ENCODE measurements at places on chromosomes 16 and 17.

DNA sequence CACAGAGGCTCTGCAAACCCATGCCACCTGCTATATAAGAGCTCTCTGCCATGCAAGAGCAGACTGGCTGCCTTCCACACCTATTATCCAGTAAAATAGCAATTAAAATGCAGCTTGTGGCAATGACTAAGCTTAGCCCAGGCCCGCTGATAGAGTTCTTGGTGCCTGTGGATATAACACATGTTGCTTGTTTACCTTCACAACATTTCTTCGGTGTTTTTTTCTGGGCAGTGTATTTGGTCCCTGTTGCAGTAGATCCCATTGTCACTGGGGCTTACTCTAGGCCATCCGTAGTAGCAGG, 63.5 kb downstream of the SPECC1 start:
- H3K27ac ChIP-seq, result no peak overlapping the region
- DNase-seq, result no peak
- H3K4me3 ChIP-seq, result no peak overlapping the region
- peaks cover 17% of the 10 kb centered on the region for H3K4me1 ChIP-seq
- no peaks in the 10 kb centered on the region for H3K36me3 ChIP-seq

DNA sequence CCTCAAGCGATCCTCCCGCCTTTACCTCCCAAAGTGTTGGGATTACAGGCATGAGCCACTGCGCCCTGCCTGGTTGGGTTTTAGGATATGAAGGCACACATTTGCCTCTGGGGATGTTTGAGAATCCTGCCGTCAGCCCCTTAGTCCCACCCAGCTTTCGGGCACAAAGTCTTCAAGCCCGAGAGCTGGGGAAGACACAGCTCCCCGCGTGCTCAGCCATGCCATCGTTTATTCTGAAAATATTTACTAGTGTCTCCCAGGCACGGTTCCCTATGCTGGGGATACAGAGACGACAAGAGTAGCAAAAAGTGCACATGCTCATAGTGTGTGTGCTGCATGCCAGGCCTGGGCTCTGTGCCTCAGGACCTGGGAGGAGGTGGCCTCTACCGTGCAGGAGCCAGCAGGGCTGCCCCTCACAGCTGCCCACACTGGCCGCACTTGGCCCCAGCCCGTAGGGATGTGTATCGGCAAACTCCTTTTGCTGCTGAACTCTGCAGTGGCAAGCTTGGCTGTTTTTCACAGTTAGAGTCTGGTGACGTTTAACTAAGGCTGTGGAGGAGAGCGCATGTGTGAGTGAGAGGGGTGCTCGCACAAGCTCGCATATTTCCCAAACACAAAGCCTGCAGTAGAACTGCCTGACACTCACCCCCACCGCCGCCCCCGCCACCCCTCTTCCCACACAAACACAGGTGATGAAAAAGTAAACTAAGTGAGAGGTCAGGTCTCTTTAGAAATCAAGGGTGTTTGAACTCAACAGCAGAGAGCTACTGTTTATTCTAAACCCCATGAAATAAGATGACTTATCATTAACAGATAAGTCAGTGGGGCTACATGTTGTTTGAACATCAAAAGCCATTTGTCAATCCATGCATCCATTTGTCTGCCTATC, 266.4 kb downstream of the MRTFB start:
- H3K27me3 ChIP-seq, result no peaks in the 10 kb centered on the region
- H3K4me3 ChIP-seq, result no peak overlapping the region
- H3K27ac ChIP-seq, result no peak overlapping the region
- H3K4me1 ChIP-seq, result peaks cover 15% of the 10 kb centered on the region
- no peak for DNase-seq
- no peaks in the 10 kb centered on the region for H3K36me3 ChIP-seq

DNA sequence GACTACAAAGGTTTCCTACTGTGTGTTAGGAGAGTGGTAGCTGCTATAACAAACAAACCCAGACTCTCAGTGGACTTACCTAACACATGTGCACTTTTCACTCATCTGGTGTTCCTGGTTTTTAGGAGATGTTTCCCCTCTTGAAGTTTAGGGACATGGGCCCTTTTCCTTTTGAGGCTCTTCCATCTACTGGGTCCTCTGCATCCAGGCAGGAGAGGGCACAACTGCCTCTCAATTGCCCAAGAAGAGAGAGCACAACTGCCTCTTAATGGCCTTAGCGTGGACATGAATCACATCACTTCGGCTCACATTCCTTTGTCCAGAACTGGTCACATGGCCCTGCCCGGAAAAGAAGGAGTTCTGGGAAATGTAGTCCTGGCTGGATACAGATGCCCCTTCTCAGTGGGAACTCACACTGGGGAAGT, 9.8 kb upstream of the TNRC6C start:
- no peak for DNase-seq
- H3K27me3 ChIP-seq, result peaks cover 20% of the 10 kb centered on the region
- H3K4me3 ChIP-seq, result no peak overlapping the region
- no peaks in the 10 kb centered on the region for H3K4me1 ChIP-seq
- no peaks in the 10 kb centered on the region for H3K36me3 ChIP-seq

DNA sequence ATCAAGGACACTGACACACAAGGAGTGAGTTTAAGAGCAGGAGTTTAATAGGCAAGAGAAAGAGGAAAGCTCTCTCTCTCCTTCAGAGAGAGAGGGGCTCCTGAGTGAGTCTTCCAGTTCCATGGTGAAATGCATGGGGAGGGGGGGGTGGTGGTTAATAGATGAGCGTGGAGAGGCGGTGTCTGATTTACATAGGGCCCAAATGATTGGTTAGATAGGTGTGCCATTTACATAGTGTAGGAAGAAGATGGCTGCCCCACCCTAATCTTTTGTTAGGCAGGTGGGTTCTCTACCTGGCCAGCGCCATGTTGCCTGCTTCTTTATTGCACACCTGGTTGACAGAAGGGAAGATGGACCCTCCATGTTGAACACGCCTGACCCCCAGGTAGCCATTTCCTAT, 250.0 kb upstream of the CACNG5 start:
- no peak for DNase-seq
- peaks cover 8% of the 10 kb centered on the region for H3K4me1 ChIP-seq
- H3K27ac ChIP-seq, result no peak overlapping the region
- H3K27me3 ChIP-seq, result no peaks in the 10 kb centered on the region
- no peaks in the 10 kb centered on the region for H3K36me3 ChIP-seq

DNA sequence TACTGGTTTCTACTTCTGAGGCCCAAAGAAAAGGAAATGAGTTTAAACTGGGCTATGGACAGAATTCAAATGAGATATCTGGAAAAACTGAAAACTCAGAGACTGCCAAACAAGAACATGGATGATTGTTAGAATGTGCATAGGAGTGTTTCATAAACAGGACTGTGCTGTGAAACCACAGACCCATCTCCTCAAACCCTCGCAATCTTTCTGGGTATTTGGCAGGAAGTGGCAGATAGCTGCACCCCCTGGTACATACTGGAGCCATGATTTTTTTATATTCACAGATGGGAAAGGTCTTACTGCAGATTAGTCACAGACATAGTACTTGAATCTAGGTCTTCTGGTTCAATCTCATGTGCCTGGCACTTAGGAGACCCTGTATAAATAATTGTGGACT, 145.0 kb downstream of the CCDC182 start:
- no peaks in the 10 kb centered on the region for H3K27me3 ChIP-seq
- peaks cover 4% of the 10 kb centered on the region for H3K36me3 ChIP-seq
- no peak overlapping the region for H3K4me3 ChIP-seq
- H3K27ac ChIP-seq, result no peak overlapping the region
- H3K4me1 ChIP-seq, result peaks cover 17% of the 10 kb centered on the region
- DNase-seq, result no peak

GRCh38 chr17:12376276-12376675, 289.4 kb upstream of the MYOCD start:
- H3K36me3 ChIP-seq, result no peaks in the 10 kb centered on the region
- no peak for DNase-seq
- H3K4me3 ChIP-seq, result no peak overlapping the region
- H3K4me1 ChIP-seq, result no peaks in the 10 kb centered on the region
- no peak overlapping the region for H3K27ac ChIP-seq

GRCh38 chr17:61316633-61317032, 83.0 kb upstream of the TBX2 start:
- H3K4me1 ChIP-seq, result peaks cover 23% of the 10 kb centered on the region
- no peaks in the 10 kb centered on the region for H3K36me3 ChIP-seq
- DNase-seq, result no peak
- no peaks in the 10 kb centered on the region for H3K27me3 ChIP-seq

- no peak overlapping the region for H3K27ac ChIP-seq
- no peak overlapping the region for H3K4me3 ChIP-seq
- H3K4me1 ChIP-seq, result peaks cover 11% of the 10 kb centered on the region
- no peaks in the 10 kb centered on the region for H3K27me3 ChIP-seq
- no peak for DNase-seq
- H3K36me3 ChIP-seq, result peaks cover 70% of the 10 kb centered on the region
Measured at GRCh38 chr17:48123111-48123510, 15.5 kb downstream of the SNX11 start.

DNA sequence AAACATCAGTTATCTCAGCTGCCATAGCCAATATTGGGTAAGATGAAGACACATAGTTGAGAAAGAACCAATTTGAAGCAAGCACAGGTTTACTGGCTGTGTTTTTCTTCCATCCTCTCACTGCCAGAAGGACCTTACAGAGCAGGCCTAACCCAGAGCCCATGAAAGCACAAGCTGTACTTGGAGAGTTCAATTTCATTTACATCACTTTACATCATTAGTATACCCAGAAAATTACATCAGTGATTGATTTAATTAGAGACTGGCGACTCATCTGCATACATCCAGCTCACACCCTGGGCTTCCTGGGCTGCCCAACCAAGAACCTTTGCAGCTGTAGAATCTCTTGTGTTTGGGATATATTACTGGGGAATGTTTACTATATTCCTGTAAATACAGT, 23.7 kb downstream of the LRRC36 start:
- no peak overlapping the region for H3K27ac ChIP-seq
- no peak for DNase-seq
- no peaks in the 10 kb centered on the region for H3K4me1 ChIP-seq
- H3K27me3 ChIP-seq, result no peaks in the 10 kb centered on the region

DNA sequence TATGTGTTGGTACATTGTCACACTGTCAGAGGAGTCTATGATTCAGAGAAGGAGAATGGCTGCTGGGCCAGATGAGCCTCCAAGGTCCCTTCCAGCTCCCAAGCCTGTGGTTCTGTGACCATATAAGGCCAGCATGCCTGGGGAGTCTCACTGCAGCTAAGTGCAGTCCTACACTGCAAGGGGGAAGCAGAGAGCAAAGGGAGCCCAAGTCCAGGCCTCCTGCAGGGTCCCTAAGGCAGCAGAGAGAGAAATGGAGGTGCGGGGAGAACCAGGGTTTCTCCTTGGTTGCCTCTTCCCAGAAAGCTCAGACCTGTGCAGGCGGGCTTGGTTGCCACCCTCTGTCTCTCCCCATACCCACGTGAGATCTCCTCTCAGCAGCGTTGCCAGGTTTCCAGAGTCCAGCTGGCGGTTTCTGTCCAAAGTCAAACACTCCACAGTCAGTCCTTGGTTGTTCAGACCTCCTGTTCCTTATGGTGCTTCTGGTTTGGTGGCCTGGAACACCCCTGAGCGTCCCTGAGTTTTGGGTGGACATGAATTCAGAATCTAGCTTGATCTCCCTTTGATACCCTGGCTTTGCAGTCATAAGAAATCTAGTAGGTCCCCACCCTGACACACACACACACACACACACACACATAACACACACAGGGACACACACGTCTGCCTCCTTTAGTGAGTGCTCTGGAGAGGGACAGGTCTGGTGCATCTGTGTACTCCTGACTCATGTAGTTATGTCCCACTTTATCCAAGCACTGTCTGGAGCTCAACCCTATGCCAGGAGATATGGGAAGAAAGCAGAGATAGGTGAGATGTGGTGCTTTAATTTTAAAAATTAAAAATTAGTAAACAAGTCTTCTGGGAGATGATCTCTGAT, 78.8 kb downstream of the GNAO1 start:
- no peak for DNase-seq
- no peaks in the 10 kb centered on the region for H3K4me1 ChIP-seq
- no peak overlapping the region for H3K4me3 ChIP-seq
- no peaks in the 10 kb centered on the region for H3K36me3 ChIP-seq
- no peak overlapping the region for H3K27ac ChIP-seq

DNA sequence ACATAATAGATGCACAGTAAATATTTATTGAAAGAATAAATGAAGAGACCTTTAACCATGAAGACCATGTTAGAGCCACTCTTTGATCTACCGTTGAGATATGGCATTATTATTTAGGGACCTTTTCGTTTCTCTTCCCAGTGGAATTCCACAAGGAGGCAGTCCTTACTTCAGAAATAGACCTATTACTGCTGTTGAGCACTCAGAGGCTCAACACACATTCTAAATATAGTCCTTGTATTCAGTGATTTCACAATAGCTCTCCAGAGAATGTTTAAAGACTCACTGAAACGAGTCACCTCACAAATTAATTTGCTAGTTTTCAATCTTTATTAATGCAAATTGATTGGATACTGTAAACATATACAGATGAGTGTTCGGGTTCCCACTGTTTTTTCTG, 603.8 kb downstream of the CDH8 start:
- no peaks in the 10 kb centered on the region for H3K27me3 ChIP-seq
- no peaks in the 10 kb centered on the region for H3K36me3 ChIP-seq
- no peaks in the 10 kb centered on the region for H3K4me1 ChIP-seq
- no peak overlapping the region for H3K27ac ChIP-seq
- H3K4me3 ChIP-seq, result no peak overlapping the region

- no peaks in the 10 kb centered on the region for H3K36me3 ChIP-seq
- H3K27me3 ChIP-seq, result no peaks in the 10 kb centered on the region
- H3K4me1 ChIP-seq, result peaks cover 41% of the 10 kb centered on the region
Measured at GRCh38 chr17:50260501-50260911, 13.8 kb upstream of the TMEM92 start.

DNA sequence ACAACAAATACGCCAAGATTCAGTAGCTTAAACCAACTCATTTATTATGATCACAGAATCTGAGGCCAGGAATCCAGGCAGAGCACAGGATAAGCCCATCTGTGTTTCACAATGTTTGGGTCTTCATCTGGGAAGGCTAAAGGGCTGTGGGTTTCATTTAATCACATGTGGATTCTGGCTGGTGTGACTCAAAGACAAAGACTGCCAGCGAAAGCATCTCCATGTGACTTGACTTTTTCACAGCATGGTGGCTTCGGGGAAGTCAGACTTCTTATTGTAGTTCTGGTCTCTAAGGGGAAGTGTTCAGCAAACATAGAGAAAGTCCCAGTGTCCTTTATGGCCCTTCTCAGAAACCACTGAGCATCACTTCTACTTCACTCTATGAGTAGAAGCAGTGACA, 1014.4 kb upstream of the GOT2 start:
- H3K27me3 ChIP-seq, result no peaks in the 10 kb centered on the region
- no peak overlapping the region for H3K4me3 ChIP-seq
- H3K36me3 ChIP-seq, result no peaks in the 10 kb centered on the region
- H3K27ac ChIP-seq, result no peak overlapping the region
- DNase-seq, result no peak

GRCh38 chr17:10105513-10106001, 92.8 kb downstream of the GAS7 start:
- H3K4me1 ChIP-seq, result peaks cover 20% of the 10 kb centered on the region
- DNase-seq, result no peak
- no peaks in the 10 kb centered on the region for H3K36me3 ChIP-seq
- peak overlapping the region; percentile 25 for H3K27ac ChIP-seq

- no peak for DNase-seq
- no peak overlapping the region for H3K4me3 ChIP-seq
- H3K4me1 ChIP-seq, result peaks cover 11% of the 10 kb centered on the region
- H3K27me3 ChIP-seq, result peaks cover 19% of the 10 kb centered on the region
Measured at GRCh38 chr17:73476890-73477350, 165.1 kb upstream of the CDC42EP4 start.

Data from suprapubic skin (tissue), 4 donors.